ENCODE measurements at places on chromosomes 6 and 20.

DNA sequence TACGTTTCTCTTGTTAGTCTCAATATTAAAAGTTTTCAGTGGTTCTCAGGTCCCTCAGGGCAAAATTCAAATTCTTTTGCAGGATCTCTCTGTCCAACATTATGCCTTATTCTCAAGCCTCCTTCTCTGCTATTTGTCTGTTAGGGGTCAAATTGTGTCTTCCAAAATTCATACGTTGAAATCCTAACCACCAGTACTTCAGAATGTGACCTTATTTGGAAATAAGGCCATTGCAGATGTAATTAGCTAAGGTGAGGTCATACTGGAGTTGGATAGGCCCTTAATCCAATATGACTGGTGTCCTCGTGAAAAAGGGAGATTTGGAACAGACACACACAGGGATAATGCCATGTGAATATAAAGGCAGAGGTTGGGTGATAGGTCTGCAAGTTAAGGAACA lies 64.1 kb upstream of the ADGRF1 start:
- DNase-seq: no peak

DNA sequence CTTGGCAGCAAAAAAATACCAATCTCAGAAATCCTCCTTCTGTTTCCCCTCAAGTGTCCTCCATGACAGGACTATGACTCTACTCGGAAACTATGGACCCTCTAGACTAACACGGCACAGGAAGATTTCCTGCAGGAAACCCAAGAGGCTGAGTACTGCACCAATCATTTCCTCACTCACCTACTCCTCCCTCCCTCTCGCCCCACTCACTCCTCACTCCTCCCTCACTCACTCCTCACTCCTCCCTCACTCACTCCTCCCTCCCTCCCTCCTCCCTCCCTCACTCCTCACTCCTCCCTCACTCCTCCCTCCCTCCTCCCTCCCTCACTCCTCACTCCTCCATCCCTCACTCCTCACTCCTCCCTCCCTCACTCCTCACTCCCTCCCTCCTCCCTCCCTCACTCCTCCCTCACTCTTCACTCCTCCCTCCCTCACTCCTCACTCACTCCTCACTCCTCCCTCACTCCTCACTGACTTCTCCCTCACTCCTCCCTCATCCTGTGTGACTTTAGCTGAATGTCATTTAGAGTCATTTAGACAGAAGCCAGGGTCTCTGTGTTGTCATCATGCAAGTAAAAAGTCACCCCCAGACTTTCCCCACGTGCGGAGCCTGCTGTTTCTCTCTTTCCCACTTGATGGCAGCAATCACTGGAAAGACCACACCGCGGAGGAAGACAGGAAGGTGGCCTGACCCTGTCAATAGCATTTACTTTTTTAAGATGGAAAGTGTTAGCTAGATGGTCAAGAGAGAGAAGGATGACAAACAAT lies 226.8 kb upstream of the PDE10A start:
- no peak for DNase-seq

DNA sequence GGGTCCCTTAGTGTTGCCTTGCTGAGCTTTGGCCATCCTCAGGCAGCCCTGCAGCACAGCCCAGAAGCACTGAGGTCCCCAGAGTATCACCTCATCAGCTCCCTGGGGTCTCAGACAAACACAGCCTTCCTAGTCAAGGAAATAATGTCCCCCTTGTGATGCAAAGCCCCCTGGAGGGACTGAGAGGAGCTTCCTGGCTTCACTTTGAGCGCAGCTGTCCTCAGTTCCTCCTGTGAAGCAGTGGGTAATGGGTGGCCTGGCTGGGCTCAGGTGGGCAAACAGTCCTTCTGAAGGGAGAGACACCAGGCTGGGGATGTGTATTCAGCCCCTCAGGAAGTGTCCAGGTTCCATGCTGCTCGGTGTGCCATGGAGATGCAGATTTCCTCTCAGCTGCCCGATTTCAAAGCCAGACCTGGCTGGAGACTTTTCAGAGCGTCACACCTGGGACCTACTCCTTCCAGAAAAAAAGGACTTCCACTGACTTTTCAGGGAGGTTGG lies 79.2 kb upstream of the FOXA2 start:
- DNase-seq: no peak

GRCh38 chr20:2468581-2469407 lies 1.8 kb downstream of the SNRPB start:
- no peak for DNase-seq

- no peak for DNase-seq
Observed at GRCh38 chr6:75326557-75327258, 42.1 kb upstream of the TMEM30A start.

DNA sequence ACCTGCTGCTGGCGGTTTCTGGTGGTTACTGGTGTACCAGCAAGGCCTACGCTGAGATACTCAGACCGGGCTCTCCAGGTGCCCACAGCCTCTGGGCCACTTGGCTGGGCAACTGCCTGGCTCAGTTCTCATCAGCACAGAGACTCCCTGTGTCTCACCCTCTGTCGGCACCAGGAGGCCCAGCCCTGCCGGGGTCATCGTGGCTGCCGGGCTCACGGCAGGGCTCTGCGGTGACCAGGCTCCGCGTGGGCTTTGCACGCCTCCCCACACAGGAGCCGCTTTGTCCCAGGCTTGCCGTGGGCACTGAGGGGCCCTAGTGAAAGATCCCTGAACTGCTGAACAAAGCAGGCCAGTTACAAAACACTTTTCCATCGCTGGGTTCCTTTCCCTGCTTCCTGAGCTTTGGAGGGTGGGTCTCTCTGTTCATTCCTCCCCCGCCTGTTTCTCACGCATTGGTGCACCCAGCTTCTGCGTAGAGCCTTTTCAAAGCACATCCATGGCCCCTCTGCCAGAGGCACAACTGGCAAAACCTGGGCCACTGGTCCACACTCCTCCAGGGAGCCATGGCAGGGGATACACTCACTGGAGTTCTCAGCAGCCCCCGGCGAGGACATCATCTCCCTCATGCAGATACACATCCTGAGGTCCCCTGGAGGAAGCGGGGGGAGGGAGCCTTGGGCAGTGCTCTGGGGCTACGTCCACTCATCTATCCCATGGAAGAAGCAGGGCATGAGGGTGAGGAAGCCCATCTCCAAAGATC lies 117.0 kb downstream of the NFATC2 start:
- DNase-seq: no peak

DNA sequence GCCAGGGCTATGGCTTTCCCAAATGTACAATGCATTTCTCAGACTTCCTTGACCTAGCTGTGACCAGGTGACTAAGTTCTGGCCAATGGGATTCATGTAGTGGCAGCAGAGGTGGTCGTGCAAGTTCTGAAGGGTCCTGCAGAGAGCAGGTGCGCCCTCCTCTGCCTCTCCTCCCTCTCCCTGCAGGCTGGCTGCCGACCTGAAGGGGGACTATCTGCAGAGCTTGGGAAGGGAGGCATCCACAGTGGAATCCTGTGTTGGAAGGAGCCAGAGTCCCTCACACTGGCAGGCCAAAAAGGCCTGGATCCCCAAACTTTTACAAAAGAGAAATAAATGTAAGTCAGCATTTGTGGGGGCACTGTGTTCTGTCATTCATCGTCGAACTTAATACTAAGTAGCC lies 66.6 kb downstream of the CDH26 start:
- DNase-seq: no peak

GRCh38 chr6:142300758-142301650 lies 803 bp upstream of the ADGRG6 start:
- DNase-seq: no peak

- no peak for DNase-seq
Observed at GRCh38 chr6:6219716-6220115, 100.7 kb downstream of the F13A1 start.

DNA sequence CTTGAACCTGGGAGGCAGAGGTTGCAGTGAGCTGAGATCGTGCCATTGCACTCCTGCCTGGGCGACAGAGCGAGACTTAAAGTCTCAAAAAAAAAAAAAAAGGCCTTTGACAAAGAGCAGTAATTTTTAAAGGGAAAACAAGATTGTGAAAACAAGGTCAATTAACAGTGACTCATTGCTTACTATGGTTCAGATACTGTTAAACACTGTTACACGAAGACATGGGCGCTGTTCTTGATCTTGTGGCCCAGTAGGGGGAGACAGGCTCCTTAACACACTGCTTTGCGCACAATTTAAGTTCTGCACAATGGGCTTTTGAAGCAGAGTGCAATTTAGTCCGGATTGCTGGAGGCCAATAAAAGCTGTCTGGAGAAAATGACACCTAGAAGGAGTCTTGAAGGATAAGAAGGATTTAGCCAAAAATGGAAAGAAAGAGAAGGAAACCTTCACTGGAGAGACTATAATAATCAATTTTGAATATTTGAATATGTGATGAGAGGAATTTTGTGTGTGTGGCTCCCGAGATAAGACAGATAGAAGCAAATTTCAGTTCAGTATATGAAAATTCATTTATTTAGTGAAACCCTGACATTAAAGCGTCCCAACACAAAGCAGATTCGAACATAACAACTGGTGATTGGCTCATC lies 6.0 kb upstream of the LATS1 start:
- DNase-seq: no peak

DNA sequence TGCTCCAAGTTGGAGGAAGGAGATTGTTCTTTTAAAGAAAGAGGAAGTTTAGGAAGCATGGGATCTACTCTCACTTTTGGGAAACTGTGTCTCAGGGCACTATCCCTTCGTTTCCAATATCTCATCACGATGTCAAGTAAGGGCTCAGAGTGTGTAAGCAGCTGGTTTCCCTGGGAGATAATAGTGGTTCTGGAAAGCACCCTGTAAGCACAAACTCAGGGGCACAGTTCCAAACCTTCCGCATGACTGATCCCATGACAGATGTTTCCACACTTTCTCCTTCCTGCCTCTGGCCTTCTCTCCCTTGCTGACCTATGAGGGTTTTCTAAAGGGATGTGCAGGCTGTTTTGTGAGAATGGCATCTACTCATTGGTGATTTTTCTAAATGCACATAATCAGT lies 33.9 kb downstream of the ADTRP start:
- no peak for DNase-seq

DNA sequence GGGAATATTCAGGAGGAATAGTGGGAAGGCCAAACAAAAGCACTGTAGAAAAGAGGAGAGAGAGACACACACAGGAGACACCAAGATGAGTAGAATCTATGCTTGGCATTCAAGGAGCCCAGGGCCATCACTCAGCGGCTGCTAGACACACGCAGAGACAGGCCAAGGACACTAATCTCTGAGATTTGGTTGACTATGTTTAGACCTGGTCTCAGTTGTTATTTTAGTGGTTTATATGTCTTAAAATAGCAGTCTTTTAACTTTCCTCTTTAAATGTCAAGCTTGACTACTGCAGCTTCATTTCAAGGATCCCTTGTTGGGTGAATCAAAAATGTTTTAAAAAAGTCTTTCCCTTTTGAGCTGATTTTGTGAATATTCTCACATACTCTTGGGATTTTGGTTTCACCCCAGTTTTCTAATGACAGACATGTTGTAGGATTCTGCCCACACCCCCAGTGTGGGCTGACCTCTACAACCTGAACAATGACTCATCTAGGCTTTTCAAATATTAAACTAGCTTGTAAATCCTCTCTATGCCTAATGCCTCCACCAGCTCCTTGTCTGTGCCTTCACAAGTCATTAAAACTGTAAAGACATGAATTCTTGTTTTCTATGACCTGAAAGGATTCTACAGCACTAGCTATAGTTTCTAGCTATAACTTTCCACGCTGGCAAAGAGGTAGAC lies 142.7 kb upstream of the EXOC2 start:
- no peak for DNase-seq

DNA sequence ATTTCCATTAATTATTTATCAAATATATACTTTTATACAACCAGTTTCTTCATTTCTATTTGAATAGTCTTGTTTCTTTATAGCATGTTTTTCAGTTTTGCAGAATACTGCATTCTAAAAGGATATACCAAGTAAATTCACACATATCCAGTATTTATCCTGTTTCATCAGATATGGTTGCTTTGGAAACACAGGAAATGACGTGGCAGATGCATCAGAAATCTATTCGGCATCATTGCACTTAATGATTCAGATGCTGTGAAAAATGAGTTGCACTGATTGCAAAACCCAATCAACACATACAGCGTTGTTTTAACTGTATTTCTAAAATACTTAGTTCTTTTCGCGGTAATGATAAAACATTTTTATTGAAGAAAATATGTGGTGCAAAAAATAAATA lies 594.9 kb downstream of the CDH26 start:
- no peak for DNase-seq

GRCh38 chr6:117550618-117551242 lies 51.6 kb downstream of the GOPC start:
- DNase-seq: no peak

DNA sequence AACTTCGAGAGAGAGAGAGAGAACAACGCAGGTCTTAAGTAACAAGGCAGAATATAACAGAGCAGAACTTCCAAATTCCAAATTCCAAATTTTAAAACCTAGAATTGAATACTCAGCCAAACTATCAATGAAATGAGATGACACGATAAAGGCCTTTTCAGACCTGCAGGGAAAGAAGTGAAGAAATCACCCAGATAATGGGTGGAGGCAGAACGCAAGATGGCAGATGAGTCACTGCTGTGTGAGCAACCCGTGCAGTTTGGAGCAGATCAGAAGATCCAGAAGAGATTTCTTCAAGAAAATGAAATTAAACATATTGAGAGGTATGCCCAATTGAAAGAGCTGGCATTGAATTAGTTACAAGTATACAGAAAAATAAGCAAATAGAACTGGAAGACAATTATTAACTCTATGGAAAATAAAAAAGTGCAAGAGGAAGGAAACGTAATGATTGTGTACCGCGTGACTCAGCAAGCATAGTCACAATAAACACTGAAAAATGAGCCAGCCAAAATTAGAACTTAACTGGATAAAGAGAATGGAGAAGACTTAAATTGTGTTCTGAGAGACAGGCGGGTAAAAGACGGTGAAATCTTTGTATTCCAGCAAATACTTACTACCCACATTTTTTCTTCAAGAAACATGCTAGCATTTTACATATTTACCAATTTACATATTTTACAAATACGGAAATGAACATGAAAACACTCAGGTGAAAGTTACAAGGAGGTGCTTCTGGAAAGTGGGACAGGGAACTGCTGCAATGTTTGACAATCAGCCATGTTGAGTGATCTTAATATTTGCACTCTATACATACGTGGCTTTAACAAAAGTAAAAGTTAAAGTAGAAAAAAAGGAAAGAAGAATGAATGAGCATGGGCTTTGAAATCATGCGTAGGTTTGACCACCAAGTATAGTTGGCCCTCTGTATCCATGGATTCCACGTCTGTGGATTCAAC lies 87.9 kb upstream of the CDYL start:
- DNase-seq: no peak

DNA sequence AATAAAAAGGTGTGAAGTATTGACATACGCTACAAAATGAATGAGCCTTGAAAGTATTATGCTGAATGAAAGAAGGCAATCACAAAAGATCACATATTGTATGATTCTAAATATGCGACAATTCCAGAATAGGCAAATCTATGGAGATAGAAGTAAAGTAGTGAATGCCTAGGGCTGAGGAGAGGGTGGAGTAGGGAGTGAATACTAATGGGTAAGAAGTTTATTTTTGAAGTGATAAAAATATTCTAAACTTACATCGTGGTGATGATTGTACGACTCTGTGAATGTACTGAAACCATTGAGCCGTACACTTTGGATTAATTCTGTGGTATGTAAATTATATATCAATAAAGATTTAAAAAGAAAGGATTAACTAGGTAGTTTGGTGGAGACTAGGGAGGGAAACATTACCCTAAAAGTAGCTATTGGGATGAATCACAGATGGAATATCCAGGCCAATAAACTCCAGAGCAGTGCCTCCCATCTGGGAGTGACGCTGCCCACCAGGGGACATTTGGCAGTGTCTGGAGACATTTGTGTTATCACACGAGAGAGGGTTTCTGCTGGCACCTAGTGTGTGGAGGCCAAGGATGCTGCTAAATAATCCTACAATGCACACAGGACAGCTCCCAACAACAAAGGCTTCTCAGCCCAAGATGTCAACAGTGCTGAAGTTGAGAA lies 214.2 kb upstream of the PCSK2 start:
- no peak for DNase-seq

GRCh38 chr6:22221211-22221610 lies 75.6 kb downstream of the PRL start:
- DNase-seq: no peak
